ENCODE measurements at places on chromosomes 11 and 22.

DNA sequence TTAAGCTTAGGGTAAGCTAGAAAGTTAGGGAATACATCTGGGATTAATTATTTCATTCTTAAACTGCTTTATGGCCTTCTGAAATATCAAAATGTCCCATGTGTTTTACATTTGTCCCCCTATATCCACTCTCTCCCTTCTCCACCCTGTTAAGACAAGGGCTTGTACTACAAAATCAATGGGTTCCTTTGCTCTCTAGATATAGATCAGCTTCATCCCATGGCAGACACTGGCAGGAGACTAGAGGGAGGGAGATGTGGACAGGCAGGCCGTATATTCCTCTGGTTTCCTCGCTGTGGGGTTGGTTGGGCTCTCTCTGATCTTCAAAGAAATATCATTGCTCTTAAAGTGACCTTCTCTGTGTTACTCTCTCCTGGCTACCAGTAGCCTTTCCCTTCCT lies 1281.0 kb downstream of the LRRC4C start:
- no peak for DNase-seq

GRCh38 chr11:67506426-67507051 lies 1.4 kb upstream of the PITPNM1 start:
- no peak for DNase-seq

GRCh38 chr11:3709977-3710376 lies 38.8 kb upstream of the CHRNA10 start:
- DNase-seq: no peak

DNA sequence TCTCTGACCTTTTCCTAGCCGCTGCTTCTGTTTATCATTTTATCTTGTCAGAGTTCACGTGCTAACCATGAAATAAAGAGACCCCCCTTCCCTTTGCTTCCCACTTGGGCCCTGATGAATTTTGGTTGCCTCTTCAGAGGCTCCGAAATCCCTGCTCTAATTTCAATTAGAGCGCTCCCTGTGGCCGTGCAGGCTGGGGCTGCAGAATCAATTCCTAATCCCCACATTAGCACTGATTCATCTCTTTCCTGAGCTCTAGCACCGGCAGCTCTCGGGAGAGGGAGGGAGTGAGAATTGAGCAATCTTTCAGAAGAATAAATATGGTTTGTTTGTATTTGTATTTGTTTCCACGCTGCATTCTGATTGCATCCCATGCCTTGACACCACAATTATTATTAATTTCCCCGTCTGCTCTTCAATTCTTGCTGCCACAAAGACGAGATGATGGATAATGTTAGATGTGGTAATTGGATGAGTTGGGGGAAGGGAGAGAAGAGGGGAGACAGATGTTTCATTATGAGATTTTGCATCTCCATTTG lies 76.9 kb downstream of the NTM start:
- no peak for DNase-seq

DNA sequence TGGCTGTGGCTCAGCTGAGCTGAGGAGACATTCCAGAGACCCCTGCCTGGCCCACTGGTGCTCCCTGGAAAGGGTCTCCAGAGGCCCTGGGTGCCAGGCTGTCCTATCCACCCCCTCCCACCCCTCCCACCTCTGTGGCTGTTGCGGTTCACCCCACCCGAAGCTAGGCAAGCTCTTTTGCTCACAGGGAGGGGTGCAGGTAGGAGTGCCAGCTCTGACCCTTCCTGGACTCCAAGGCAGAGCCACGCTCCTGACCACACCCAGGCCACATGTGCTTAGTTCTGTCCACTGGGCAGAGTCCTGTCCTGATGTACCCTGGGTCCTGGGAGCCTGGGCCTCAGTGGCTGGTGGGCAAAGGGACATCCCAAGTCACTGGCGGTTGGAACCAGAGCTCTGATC lies 16.4 kb downstream of the IL17REL start:
- no peak for DNase-seq

DNA sequence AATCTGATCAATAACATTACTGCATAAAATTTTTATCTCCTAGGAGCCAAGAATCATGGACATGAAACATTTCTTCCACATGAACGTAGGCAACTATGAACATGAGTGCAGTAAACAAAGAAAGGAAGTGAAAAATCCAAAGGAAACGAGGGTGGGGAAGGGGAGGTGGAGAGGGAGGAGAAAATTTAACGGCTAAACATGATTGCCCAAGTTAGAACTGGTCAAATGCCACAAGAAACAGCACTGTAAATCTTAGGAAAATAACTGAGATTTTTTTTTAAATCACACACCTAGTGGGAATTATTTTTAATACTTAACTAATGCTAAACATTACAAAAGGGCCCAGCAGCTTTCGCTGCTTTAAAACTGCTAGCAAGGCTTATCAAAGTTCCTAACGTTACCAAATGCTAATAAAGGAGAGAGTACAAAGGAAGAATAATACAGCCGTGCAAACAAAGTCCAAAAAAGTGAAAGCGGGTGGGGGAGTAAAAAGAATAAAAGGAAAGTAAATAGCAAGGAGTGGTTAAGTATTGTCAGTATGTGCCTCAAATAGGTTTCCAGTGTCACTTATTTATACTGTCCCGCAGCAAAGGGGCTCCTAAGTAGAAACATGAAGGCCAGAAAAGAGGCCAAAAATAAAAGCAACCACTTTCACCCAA lies 13.7 kb downstream of the NARS2 start:
- DNase-seq: no peak

GRCh38 chr22:43521716-43522115 lies 109.9 kb downstream of the MPPED1 start:
- DNase-seq: no peak

DNA sequence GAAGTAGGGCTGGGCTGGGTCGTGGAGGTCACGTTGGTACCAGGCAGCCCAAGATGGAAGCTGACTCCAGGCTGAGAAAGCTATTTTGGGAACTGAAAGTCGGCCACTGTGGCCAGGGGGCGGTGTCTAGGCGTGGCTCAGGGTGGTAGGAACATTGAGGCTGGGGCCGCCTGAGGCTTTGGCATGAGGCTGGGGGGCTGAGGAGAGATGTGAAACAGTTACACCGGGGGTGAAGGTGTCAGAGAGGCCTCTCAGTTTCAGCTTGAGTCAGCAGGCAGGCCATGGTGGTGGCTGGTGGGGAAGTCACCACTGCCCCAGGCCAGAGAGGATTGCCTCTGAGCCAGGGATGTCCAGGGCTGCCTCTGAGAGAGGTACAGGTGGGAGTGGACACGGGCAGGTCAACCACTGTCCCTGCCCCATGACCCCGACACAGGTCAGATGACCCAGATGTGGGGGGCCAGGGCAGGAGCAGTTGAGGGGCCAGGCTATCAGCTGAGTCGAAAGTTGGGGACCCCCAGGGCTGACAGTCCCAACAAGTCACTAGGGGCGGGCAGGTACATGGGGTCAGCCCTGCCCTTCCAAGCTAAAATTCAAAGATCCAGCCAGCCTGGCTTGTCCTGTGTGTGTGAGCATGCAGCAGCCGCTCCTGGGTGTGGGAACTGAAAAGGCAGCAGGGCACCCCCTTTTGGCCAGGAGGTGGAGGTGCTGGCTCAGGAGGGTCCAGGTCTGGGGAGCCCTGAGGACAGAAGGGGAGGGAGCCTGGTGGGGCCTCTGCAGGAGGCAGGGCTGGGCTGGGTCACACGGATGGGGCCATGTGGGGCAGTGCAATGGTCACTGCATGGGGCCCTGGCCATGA lies 7.2 kb downstream of the KCNK7 start:
- no peak for DNase-seq

DNA sequence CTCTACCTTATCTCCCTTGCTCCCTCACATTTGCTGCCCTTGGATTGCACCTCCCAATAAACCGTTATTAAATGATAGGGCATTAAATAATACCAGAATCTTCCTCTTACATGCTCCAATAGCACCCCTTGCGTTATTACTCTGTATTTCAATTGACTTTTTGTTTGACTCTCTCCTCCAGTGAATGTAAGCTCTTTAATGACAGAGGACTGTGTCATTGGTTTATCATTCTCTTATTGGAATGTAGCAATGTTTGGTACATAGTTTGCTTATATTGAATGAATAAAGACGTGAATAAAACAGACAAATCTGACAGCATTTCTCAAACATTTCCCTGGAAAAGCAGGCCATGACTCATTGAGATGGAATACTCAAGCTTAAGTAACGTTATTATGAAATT lies 8.7 kb upstream of the MPEG1 start:
- DNase-seq: no peak

GRCh38 chr11:103587901-103588788 lies 448.3 kb upstream of the DDI1 start:
- DNase-seq: no peak

DNA sequence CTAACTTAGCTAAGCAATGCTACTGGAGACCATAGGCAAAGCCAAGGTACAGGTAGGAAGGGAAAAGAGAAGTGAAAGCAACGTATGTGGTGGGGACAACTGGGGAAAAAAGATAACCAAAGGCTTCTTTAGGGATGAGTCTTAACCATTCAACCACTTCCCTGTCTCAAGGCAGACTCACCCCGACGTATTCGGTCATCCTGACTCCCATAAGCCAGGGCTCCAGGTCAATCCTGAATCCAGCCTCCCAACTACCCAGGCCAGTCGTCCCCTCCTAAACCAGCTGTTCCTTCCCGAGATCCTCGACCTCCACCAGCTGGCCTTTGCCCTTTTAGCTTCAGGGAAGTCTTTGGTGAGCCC lies 330 bp downstream of the ACP2 start:
- no peak for DNase-seq

DNA sequence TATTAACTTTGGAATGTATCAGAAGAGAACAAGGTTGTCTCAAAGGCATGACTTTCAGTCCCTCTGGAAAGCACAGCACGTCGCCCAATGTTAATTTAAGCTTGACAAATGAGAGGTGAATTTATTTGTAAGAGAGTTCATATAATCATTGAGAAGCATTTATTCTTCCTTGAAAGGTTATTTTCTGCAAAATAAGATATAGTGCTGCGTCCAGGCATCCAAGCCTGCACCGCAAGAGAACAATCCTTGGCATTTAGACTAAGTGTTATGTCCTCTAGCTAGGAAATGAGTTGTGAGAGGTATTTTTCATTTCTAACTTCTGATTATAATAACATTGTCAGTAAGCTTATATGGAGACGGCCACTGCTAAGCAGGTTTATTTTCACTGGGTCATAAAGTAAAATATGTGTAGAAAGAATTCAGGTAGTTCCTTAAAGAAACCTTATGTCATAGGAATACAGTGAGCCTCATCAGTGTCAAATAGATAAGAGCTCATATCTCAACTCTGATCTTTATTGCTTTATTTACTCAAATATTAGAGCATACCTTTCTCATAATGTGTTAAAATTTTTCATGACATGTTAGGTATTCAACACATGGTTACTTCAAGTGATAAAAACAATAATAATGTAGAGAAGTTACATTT lies 182.0 kb downstream of the LUZP2 start:
- DNase-seq: no peak

DNA sequence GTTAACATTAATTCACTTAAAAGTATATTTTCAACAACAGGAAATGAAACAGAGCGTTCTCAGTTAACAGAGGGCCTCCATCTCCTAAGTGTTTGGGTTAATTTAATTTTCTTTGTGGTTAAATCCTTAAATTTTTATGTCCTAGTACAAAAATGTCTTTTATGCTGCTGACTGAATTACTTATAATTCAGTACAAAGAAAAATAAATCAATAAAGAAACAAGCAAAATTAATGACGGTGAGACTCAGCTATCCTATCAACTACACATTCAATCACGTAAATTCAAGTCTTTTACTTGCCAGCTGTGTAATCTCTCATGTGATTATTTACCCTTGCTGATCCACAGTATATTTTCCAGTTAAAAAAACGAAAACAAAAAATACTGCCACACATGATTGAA lies 81.4 kb downstream of the BBOX1 start:
- DNase-seq: no peak

Data from esophagus muscularis mucosa (tissue), 4 donors.